NCI-H187 treated with DMSO at 0.1 percent for 48 hours (cell line): ENCODE measurements at places on chromosomes 3 and 15.

DNA sequence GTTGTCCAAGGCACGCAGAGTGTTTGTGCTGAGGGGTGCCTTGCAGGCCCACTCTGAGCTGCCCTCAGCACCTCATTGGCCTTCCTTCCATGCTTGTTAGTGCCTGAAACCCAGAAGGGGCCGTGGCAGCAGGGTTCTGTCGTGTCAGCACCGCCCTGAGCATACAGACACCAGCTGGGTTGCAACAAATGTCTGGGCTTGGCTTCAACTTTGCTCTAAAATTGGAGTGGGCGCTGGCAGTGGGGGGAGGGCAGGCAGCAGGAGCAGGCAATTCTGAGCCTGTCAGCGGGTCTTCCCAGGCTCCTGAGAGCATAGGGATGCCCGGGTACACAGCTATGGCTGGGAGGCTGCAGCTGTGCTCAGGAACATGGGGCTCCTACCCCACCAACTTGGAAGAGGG, 464.3 kb downstream of the EPHA3 start:
- no peak for DNase-seq

DNA sequence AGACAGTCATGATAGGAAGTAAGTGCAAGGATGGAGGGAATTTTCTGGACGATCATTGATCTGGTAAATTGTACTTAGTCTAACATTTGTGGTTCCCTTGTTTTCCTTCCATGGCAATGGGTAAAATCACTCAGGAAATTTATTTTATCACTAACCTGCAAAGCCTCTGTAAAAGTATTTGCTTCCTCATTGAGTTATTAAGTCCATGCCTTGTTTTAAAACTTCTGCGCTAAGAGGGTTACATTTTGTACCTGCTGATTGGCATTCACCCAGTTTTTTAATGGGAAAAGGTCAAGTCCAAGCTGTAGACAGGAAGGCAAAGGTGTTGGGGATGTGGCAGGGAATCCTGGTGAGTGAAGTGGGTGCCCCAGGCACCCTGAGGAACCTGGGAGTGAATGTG, 146.2 kb upstream of the NR2F2 start:
- DNase-seq = no peak

GRCh38 chr3:26556637-26557036, 65.9 kb upstream of the LRRC3B start:
- no peak for DNase-seq

- no peak for DNase-seq
Measured at GRCh38 chr3:178054471-178054870, 481.8 kb upstream of the KCNMB2 start.

GRCh38 chr3:112491373-112491772, 7.9 kb downstream of the BTLA start:
- no peak for DNase-seq

DNA sequence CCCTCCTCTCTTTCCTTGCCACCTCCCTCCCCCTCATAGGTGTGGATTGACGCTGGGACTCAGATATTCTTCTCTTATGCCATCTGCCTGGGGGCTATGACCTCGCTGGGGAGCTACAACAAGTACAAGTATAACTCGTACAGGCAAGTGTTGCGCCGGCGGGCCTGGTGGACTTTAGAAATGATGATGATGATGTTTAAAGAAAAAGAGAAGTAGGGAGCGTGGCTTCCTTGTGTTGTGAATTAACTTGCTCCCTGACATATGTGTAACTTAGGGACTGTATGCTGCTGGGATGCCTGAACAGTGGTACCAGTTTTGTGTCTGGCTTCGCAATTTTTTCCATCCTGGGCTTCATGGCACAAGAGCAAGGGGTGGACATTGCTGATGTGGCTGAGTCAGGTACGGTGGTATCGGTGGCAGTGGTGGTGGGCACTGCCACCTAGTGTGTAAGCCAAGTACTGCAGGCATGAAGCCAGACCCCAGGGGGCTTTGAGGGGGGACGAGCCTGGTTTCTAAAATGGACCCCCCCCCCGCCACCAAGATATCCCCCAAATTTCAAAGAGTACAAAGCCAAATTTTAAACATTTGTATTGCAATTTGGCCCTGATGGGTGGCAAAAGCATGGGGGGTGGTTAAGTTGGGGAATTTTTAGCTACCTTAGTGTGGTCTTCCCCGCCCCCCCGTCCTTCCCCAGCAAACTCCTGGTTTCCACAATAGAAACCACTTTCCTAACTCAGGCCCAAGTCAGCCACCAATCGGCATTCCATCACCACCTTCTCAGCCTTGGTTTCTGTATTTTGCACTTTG, 65.6 kb downstream of the SLC6A6 start:
- DNase-seq = no peak

GRCh38 chr3:118077332-118077731, 957.3 kb downstream of the IGSF11 start:
- DNase-seq = no peak

GRCh38 chr3:78112291-78113010, 1072.6 kb downstream of the ROBO2 start:
- no peak for DNase-seq

- no peak for DNase-seq
Measured at GRCh38 chr3:137165117-137165806, 207.5 kb downstream of the IL20RB start.

GRCh38 chr15:35756623-35757022, 210.7 kb upstream of the DPH6 start:
- no peak for DNase-seq

GRCh38 chr3:54427941-54428871, 305.9 kb downstream of the CACNA2D3 start:
- peak; percentile 60 for DNase-seq

DNA sequence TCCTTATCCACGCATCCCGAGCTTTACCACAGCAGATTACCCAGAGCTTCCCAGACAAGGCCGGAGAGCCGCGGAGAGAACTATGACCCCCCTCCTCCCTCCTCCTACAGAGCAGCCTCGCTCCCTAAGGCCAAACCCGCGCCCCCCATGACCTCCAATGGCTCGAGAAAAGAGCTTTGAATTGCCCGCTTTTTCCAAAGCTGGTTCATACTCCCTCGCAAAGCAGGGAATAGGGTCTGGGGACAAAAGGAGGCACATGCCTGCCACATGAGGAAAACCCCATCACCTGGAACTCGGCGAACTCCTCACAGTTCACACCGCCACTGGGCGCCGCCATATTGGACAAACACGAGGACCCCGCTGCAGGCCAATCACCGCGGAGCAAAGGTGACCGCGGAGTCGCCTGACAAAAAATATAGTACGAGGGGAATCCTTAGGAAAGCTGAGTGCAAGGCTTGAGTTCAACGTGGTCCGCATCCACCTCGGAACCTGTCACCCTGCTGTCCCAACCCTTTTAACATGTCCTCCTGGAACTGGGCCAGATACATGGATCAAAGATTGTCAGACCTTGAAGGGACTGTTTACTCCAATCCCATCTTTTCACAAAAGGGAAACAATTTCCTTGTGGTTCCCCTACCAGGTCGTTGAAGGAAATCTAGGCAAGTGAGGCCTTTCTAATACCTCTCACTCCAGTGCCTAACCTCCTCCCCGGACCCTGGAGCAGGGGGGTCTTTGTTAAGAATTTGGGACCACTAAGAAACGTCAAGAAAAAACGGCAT, at the start of gene MIX23:
Gene MIX23, minus strand, starts transcription at position 344 of the 779 bp plus-strand sequence. Its CDS starts 7 bp downstream, at position 337.
- DNase-seq = peak; percentile 70

GRCh38 chr15:55282284-55282833, 7.3 kb downstream of the RAB27A start:
- DNase-seq = no peak

- no peak for DNase-seq
Measured at GRCh38 chr15:51493892-51494291, 128.7 kb downstream of the DMXL2 start.

- DNase-seq = no peak
Measured at GRCh38 chr3:113240841-113241240, 29.5 kb downstream of the BOC start.

- no peak for DNase-seq
Measured at GRCh38 chr3:136644212-136644611, 108.0 kb downstream of the STAG1 start.

DNA sequence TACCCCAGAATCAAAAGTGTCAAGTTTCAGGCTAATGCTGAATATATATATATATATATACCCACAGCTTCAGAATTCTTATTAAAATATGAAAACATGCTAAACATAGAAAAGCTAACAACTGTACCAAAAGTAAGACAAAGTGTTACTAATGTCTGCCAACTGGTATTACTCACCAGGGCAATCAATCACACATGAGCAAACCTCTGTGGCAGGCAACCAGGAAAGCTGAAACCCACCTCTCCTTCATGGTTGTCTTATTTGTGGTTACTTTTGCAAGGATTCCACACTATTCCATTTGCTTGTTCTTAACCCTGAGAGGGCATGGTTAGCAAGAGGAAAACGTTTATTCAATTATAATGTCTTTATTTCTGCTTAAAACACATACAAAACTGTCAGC, 512.3 kb upstream of the MDFIC2 start:
- no peak for DNase-seq

GRCh38 chr3:111581403-111582119, 13.6 kb downstream of the ZBED2 start:
- no peak for DNase-seq

DNA sequence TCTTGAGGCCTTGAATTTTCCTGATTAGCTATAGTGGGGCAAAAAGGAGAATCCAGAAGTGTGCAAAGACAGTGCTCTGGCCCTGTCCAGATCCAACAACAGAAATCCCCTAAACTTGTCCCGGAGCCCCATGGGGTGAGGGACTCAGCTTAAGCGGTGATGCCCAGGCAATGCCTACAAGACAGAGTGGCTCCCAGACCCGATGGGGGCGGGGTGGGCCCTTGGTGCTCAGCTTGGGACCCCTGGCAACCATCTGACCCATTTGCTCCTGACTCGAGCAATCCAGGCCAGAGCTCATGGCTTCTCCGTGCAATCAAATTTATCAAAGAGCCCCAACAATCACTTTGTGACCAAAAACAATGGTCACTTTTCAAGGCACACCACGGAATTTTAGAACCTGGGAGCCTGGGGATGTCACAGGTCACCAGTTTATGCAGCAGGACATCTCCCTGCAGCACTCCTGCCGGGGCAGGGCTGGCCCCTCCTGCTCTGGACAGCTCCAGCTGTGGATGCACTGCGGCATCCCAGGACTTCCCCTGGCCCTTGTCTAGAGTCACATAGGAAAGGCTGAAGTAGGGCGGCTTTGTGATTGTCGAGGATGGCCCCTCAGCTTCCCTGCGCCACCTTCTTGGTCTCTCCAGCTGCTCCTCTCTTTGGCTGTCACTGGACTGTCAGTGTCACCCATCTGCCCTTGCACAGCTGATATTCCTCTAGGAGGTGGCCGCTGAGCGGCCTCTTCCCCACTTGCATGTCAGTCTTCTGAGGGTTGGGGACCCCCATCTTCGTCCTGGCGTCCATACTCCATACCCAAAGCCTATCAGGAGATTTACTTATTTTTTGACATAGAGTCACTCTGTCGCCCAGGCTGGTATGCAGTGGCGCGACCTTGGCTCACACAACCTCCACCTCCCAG, 28.4 kb downstream of the RGMA start:
- no peak for DNase-seq

DNA sequence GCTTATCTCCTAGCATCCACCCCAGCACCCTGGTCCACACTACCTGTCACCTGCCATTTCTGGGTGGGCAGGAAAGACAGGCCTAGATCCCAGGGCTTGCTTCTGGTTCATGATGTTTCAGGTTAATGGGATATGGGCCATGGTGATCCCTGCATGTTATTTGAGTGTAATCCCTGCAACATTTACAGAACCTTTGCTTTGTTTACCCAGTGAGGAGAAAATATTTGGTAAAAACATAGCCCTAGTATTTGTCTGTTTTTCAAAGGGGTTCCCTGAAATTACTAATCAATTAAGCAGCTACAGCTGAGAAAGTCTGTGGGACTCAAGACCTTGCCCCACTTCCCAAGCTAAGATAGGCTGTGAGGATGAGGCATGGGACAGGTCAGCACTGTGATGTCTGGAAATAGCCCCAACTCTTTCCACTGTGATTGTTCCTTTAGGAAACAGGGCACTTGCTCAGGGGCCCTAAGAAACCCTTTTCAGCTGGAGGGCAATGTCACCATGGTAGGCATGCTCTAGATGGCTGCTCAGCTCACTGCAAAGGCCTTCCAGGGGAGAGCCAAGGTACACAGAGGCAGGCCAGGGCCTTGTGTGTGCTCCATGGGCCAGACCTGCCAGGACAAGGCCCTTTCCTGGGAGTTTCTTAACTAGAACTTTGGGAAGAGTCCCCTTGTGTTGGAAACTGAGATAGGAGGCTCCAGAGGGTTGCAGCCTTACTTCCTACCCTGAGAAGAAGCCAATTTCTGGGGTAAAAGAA, 11.1 kb downstream of the TRANK1 start:
- DNase-seq = no peak

GRCh38 chr3:182562274-182562673, 231.0 kb upstream of the ATP11B start:
- no peak for DNase-seq

- no peak for DNase-seq
Measured at GRCh38 chr3:112818289-112818688, 28.4 kb downstream of the CD200R1L start.

DNA sequence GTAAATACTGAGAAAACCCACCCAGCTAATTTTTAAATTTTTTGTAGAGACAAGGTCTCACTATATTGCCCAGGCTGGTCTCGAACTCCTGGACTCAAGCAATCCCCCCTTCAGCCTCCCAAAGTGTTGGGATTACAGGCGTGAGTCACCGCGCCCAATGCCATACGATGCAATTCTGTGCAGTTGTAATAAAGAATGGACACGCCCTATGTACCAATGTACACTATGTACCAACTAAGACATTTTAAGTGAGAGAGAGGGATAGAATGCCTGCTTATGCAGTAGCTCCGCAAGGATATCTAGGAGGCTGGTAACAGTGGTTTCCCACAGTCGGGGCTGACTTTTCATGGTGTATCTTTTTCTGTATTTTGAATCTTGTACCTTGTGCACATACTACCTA, 14.6 kb downstream of the ZNF710 start:
- DNase-seq = no peak

GRCh38 chr15:92111751-92112150, 258.2 kb downstream of the SLCO3A1 start:
- no peak for DNase-seq

GRCh38 chr15:89142423-89142822, 54.2 kb downstream of the ABHD2 start:
- no peak for DNase-seq

GRCh38 chr3:184003187-184003967, 14.3 kb downstream of the ABCC5 start:
- no peak for DNase-seq

DNA sequence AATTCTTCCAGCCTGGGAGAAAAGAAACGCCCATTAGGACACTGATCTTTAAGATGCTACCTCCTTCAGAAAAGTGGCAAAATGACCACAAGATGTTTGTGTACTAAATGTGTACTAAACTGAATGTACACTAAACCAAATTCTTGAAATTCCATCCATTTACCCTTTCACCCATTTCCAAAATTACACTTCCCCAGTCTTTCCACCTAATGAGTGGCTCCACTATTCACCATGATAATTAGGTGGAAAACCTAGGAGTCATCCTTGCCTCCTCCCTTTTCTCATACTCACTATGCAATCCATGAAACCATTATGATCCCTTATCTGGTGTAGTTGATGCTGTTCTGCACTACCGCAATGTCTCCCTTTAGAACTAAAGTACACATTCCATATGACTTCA, 452.1 kb upstream of the THBS1 start:
- no peak for DNase-seq
